ENCODE measurements at places on chromosomes 12 and 14.

GRCh38 chr12:92398565-92399309 is 253.1 kb upstream of the BTG1 start:
- DNase-seq = no peak

DNA sequence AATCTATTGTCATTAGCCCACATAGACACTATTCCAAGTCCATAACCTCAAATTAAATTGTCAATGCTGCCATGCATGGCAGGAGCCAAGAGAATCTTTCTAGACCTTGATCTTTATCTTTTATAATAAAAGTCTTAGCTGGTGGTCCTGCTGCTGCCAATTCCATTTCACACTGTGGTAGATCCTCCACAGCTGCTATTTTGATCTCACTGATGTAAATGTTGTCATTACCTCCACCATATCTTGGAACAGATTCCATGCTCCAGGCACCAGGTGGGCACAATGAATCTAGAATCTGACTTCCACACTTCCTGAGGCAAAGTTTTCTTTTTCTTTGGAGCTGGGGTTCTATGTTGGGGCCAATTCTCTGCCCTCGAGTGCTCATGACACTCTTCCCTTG is 161.2 kb downstream of the TMTC3 start:
- no peak for DNase-seq

DNA sequence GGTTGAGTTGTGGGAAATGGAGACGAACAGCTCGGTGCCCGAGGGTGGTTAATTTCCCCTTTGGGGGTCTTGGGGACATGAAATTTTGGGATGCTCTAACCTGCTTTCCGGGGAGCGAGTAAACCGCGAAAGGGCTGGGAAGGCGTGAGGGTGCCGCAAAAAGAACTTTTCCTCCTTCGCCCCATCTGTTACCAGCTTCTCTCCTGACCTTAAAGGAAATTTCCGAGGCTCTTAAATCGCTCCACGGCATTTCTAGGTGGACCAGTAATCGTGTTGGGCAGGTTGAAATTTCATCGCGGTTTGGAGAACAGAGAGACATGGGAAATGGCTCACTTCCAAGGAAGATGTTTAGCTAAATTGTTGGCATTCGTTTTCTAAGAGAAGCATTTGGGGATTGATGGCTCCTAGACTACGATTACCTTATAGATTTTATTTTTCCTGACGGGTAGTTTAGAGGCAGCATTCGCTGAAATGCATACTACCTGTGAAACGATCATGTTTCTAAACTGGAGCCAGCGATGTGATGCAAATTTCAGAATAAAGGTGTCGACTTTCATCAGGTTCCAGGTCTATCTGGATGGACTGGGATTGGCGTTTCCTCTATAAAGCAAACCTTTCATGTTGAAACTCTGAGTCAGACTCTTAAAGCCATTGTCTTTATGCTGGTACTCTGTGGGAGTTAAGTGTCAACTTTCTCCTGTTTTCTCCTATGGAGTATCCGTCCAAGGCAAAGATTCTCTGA is 414.5 kb downstream of the PCNX1 start:
- no peak for DNase-seq

- DNase-seq = no peak
Observed at GRCh38 chr14:24809135-24809534, 175.1 kb upstream of the GZMB start.

- peak; percentile 14 for DNase-seq
Observed at GRCh38 chr12:79547735-79548609, 142.8 kb downstream of the PAWR start.

DNA sequence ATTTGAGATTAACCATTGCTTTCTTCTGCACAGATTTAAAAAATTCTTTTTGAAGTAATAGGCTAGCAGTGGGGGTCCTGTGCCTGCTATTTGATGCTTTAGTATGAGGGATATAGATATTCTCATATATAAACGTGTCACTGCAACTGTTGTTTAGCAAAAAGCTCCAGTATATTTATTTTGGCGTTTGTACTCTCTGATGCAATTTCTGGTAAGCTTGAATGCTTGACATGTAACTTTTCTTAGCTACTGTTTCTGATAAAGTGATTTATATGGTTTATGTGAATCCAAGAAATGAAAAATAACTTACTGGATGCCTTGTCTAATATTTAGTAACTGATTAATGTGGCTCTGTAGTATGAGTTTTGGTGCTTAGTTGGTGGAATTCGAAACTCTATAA is 77.1 kb downstream of the TTLL5 start:
- DNase-seq = no peak

DNA sequence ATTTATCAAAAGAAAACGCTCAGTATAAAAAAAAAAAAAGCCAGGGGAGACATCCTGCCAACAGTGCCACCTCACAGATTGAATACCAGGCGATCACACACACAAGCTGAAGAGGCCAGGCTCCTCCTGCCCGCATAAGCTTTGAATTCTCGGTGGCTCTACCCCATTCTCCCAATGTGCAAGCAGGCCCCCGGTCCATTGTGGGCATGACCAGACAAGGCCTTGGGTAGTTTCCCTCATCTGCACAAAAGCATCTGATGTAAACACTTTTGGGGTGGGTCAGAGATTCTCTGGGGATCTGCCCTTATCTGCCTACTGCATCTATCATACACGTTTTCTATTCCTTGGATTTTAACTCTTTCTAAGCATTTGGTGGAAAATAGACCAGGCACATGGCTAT is 16.2 kb downstream of the KLRF2 start:
- no peak for DNase-seq

- no peak for DNase-seq
Observed at GRCh38 chr14:86091811-86092210, 561.9 kb downstream of the FLRT2 start.

DNA sequence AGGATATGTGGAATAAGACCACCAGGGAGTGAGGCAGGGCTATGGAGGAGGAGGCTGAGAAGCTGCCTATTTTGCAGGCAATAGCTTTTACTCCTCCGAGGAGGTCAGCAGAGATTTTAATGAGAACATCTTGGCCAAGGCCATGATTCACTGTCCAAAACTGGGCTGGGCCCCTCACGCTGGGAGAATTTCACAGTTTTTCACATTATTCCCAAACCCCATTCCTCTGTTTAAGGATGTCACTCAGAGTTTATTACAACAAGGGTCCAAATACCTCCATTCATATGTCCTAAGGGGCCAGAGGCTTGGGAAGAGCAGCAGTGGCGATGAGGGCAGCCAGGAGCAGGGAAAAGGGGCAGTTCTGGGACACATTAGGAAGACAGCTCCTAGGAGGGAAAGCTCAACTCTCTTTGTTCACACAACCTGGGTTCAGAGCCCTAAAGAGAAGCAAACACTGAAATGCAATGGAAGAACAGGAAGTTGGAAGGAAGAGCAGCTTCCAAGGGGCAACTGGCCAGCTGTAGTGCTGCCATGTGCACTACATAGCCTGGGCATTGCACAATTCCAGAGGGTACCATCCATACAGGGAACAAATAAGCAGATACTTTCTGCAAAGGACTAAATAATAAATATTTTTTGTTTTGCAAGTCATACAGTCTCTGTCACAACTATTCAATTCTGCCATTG is 283.2 kb downstream of the NUAK1 start:
- DNase-seq = no peak

DNA sequence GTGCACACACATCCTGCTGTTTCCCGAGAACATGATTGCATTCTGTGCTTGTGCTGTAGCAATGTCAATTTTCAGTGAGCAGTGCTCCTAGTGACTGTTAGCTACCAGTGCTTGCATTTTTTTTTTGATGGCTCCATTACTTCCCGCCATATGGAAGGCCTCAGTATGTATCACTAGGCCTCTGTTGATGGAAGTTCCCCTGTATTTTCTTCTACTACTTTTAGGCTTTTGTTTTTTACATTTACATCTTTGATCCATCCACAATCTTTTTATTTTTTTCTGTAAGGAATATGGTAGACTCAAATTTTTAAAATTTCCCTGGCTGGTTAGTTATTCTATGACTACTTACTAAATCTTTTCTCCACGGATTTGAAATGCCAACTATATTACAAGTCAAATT is 49.1 kb downstream of the ZNF664 start:
- no peak for DNase-seq

- DNase-seq = no peak
Observed at GRCh38 chr14:65840786-65841185, 428.3 kb downstream of the FUT8 start.

GRCh38 chr14:51335531-51335930 is 95.5 kb downstream of the TMX1 start:
- DNase-seq = no peak

DNA sequence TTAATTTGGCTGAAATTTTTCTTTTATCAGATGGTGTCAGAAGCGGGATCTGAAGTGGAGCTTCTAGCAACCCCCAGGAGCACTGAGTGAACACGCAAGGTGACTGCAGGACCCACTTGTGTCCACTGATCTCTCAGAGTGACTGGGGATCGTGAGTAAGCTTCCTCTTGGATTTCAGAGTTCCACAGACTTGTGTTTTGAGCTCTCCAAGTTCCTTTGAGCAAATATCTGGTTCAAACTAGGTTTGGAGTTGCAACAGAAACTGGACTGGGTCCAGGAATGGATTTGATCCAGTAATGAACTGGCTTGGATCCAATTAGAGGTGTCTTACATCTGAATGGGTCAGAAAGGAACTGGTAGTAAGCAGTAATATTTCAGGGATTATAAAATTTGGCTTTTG is 24.7 kb upstream of the B4GALNT1 start:
- peak; percentile 8 for DNase-seq

GRCh38 chr14:104614126-104614812 is 9.7 kb upstream of the TMEM179 start:
- DNase-seq = no peak

DNA sequence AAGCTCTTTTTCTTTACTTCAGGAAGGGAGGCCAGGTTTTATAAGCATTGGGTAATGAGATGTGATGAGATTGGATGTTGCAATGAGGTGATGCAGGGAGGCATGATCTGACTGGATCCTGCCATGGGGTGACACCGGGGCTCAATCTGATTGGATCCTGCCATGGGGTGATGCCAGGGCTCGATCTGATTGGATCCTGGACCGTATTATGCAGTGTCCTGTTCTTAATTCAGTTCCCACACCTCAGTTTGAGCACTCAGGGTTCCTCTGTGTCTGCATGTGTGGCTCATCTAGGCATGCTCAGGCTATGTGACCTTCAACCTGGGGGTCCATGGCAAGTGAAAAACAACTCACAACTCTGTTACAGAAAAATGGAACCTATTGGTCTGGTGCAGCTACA is 166.4 kb downstream of the SLC15A4 start:
- no peak for DNase-seq

DNA sequence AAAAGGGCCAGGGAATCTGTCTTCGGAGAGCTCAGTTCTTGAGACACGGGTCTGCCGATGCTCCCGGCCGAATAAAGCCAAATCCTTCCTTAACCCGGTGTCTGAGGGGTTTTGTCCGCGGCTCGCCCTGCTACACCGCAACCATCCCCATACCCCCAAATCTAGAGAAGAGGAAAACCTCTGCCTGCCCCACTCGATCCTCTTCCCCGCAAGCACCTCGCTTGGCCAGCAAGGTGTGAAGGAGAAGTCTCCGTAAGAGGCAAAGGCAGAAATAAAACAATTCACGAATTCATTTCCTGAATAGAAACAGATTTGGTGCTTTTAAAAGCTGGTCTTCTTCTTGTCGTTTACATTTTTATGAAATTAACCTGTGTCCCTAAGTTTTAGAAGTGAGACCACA is 67.3 kb upstream of the GALNT9 start:
- DNase-seq = no peak

DNA sequence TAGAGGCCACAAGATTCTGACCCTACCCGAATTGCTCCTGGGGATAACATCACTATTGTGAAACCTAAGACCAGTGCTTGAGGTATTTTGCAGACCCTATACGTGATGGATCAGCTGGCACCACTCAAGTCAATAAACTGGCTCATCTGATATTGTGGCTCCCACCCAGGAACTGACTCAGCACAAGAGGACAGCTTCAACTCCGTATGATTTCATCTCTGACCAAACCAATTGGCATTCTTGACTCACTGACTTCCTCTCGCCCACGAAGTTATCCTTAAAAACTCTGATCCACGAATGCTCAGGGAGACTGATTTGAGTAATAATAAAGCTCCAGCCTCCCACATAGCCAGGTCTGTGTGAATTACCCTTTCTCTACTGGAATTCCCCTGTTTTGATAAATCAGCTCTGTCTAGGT is 1036.1 kb upstream of the TMEM132C start:
- no peak for DNase-seq

GRCh38 chr12:98737322-98737712 is 92.2 kb downstream of the APAF1 start:
- DNase-seq = no peak

DNA sequence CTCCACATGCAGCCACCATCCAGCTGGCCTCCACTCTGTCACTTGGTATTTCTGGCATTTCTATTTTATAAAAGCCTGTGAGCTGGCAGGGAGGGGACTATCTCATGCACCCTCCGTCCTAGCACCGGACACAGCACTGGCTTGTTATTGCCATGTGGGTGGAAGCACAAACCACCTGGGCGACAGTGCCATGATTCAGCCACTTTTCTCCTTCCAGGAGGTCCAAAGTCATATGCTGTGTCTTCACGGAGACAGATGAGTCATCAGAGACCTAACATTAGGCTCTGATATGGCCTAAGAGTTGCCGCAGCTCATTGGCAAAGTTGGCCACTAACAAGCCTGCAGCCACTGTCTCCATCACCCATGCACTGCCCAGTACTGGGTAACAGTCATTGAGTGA is 1123.0 kb downstream of the VRK1 start:
- no peak for DNase-seq

- DNase-seq = no peak
Observed at GRCh38 chr12:46663318-46663717, 162.5 kb downstream of the SLC38A4 start.

- DNase-seq = no peak
Observed at GRCh38 chr14:24904533-24904932, 145.4 kb downstream of the STXBP6 start.

- DNase-seq = no peak
Observed at GRCh38 chr12:86659985-86660384, 403.8 kb upstream of the MGAT4C start.

- DNase-seq = peak; percentile 25
Observed at GRCh38 chr12:123389560-123390351, 5.8 kb downstream of the KMT5A start.

DNA sequence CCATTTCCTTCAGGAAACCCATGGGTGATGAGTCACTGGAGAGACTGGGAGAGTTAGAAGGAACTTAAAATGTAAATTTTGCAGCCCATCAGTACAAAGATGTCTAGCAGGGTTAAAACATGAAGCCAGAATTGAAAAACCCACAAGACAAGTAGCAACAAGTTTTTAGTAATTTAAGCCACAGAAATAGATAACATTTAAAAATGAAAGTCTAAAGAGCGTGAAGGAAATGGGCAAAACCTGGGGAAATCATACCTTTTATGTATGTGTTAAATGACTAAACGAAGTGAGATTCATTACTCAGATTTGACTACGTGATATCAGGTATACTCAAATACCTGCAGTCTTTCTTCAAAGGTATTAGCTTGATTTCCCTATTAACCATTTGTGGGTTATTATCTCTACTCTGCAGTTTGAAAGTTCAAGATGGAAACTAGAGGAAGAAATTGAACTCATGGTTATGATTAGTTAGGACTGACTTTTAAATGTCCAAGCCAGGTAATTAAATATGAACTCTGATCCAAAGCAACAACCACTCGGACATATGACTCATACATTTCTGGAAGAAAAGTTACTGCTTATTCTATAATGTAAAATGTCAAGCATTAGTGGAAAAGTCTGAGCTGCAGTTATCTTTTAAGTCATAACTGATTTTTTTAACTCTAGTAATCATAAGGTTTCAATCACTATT is 84.1 kb downstream of the ITPR2 start:
- DNase-seq = no peak

- no peak for DNase-seq
Observed at GRCh38 chr12:10027721-10028120, 2.8 kb upstream of the CLEC9A start.

Data from head of caudate nucleus (tissue), 42 donors.